ENCODE measurements at places on chromosomes 7 and 10.

GRCh38 chr7:158549616-158550393 is 37.8 kb downstream of the PTPRN2 start:
- no peak for DNase-seq

DNA sequence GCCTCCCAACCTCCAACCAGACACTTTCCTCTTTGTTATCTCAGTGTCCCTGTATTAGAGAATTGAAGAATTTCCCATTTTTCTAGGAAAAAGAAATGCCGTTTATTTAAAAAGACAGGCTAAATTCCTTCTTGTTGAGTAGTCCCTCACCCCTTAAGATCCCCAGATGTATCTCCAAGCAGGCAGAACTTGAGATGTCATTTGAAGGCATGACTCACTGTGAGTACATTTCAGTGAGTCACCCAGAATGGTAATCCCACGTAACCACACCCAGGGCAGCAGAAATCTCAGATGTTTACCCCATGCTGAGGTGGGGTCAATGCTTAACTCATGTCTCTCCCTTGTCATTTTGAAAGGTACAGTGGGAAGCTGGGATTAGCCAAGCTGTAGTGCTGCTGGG is 4.4 kb downstream of the ZNF655 start:
- DNase-seq: no peak

GRCh38 chr10:131897297-131897899 is 3.4 kb upstream of the PPP2R2D start:
- DNase-seq: no peak

GRCh38 chr7:155755026-155755425 is 57.2 kb downstream of the SHH start:
- DNase-seq: no peak

DNA sequence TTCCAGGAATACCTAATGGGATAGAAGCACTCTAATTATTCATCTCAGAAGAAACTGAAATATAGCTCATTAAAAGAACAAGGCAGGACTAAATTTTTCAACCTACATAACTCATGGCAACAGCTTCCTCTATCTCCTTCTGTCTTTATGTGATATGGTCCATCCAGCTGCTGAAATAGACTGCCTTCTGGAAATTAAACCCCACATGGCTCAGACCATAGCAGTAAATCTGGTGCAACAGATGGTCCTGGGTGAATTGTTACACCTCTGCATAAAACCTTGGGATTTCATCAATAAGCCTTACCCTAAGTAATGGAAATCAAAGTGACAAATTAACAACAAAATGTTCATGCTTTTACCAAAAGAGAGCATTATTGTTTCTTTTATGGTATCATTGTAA is 205.6 kb upstream of the CSTF2T start:
- DNase-seq: no peak

- no peak for DNase-seq
Measured at GRCh38 chr7:127776776-127777386, 124.9 kb downstream of the SND1 start.

DNA sequence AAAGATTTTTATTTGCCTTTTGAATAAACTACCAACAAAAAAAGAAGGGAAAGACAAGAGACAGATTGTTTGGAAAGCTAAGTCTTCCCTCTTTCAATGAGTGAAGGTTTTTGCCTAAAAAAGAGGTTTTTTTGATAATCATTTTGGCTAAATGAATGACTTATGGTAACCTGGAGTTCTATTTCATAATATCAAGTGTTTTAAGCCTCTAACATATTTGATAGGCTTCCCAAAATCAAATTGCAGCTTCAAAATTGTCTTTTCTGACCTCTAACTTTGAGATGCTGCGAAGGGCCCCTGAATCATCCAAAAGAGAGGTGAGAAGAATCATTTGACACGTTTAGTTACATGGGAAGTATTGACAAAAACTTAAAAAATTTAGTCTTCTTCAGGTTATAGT is 53.0 kb upstream of the NAMPT start:
- DNase-seq: no peak

DNA sequence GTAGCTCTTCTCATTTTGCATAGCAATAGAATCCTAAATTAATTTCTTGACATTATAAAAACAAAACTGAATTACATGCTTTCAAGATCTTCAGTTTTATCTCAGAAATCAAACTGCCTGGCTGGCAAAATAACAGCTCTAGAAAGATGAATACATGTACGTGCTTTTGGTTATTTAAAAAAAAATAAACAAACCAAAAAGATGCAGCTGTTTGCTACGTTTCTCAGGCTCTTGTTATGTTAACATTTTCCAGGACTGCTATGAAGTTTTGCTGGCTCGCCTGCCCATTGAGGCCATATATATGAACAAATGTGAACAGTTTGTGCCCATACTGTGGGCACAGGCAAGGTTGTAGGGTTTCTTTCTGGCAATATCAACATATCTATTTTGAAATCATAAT is 86.6 kb downstream of the ODAD2 start:
- DNase-seq: no peak
